ENCODE measurements at places on chromosomes 11 and 22. TPM values are rescaled to one million over a fixed set of nuclear protein-coding genes. Genes with fewer than 3 reads are reported as not detected.

The FLRT1 gene
- 0.50 TPM for total RNA-seq

The PLAAT5 gene
- total RNA-seq = not detected

The RIC3 gene
- not detected for total RNA-seq

The CARNS1 gene
- 0.15 TPM for total RNA-seq

The SPI1 gene
- not detected for total RNA-seq

The RBFOX2 gene
- total RNA-seq = 218 TPM

The DSCAML1 gene
- total RNA-seq = not detected

The ASCL2 gene
- total RNA-seq = not detected

The C11orf87 gene
- total RNA-seq = not detected

The PRR33 gene
- not detected for total RNA-seq

The YPEL4 gene
- 2.6 TPM for total RNA-seq

All from smooth muscle cell of trachea (primary cell).